ENCODE measurements at places on chromosomes 12 and 14.

DNA sequence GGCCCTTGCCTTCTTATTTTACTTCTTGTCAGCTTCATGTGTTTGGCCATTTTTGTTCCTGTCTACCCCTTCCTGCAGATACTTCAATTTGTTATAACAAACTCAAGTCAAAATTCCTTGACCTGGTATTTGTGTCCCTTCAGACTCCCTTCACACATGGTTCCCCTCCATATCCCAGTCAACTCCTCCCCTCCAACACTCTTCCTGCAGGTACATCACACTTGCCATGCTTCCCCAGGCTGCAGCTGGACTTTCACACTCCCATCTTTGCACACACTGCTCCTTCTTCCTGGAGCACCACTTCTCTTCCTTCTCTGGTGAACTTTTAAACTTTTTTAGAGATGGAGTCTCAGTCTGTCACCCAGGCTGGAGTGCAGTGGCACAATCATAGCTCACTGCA is 18.9 kb upstream of the FIGNL2 start:
- no peak for DNase-seq

DNA sequence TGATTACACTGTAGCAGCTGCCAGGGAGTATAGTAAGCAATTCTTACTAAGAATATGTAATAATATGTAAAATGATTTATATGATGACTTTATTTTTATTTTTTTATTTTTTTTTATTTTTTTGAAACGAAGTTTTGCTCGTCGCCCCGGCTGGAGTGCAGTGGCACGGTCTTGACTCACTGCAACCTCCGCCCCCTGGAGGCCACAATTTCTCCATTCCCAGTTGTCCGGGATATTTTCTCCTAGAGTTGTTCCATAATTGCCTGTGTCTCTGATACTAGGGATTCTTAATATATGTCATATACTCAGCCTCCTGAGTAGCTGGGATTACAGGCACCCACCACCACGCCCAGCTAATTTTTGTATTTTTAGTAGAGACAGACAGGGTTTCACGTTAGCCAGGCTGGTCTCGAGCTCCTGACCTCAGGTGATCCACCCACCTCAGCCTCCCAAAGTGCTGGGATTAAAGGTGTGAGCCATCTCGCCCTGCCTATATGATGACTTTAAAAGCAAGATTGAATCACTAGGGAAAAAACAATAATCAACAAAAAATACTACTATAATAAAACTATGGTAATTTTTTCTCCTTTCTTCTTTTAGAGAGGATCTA is 12.2 kb upstream of the ITPR2 start:
- DNase-seq: peak; percentile 61

DNA sequence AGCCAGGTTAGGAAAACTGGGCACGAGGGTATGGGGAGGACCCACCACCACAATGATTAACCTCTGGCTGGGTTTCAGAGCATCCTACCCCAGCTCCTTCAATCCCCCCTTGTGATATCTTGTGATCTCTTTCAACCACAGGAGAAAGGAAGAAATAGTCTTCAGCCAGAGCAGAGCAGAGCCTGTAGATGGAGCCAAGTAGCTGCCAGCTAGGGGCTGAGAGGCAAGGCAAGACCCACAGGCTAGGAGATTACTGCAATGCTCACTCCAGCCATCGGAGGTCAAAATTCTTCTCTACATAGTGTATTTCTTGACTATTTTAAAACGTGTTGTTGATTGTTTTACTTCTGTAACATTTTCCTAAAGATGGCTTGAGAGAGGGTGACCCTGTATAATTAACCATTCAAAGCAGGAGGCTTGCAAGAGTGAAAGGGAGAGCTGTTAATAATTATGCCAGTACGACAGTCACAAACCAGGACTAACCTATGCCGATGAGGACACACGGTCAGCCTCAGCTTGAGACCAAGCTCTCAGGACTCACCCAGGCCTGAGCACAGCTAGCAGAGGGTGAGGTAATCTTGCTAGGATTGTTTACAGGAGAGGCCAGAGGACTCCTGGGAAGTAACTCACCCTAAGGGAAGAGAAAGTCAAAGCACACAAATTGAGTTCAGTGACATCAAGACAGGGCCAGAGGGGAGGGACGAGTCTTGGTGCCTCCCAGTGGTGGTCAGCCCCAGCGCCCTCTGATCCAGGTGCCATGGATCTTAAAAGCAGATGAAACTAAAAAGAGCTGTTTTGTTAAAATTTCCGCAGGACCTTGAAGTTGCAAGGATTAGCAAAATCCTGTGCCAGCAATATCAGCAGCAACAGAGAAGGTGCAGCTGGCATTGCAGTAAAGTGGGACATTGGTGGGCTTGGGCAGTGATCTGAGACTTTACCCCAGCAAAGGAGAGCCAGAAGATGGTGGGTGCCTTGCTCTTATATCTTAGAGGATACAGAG is 29.8 kb upstream of the CDKN3 start:
- peak; percentile 43 for DNase-seq

DNA sequence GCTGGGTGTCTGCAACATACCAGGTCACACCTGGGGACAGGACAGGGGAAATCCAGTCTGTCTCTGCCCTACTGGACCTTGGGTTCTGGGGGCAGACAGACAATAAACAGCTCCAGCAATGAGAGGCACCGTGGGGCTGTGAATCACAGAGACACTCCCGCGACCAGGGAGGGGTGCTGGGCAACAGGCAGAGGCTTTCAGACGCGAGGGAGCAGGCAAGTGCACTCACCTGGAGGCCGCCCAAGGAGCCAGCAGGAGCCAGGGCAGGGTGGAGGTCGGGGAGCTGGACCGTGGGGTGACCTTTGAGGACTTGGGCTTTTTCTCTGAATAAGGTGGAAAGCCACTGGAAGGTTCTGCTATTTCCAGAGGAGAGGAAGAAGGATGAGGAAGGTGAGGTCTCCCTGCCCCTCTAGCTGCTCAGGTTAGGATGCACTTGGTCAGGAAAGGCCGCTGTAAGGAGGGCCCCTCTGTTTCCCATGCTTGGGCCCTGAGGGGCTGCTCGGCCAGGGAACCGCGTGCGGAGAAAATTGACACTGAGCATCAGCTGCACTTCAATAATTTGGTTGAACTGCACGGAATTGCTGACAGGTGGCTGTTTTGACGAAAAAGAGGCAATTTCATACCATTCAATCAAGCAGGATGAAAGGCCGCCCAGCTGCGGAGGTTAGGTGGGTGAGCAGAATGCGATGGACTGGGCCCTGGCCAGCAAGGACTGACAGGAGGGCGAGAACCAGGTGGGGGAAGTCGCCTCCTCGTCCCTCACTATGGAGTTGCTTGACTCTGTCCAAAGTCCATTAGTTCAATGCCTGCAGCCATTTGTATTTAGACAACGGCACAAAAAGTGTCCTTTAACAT is 42.2 kb downstream of the JAG2 start:
- no peak for DNase-seq

DNA sequence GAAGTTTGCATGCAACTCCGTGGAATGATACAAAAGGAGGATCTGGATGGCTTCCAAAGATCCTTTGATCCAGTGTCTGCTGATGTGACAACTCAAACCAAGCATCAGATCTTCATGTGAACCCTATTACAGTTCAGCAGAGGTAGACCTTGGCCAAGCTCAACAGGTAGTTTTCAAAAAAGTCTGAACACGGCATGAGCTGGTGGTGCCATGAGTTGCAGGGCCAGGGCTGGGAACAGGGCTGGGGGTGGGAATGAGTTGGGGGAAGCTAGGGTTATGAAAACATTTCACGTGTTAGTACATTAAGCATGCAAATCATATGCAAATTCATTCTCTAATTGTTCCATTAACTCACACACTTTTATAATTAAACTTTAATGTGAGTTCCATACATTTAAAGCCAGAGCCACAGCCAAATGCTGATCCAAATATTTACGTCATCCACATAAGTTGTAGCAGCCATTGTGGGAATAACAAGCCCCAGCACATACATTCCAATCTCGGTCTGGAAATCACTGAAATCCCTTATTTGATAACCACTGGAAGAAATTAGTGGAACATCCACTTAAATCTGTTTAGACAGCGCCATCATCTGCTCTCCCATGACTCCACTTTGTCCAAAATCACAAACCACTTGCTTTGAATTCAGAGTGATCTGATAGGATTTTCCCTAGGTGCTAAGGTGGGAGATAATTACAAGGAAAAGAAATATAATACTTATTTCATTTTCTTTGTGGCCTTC is 158.5 kb downstream of the APAF1 start:
- no peak for DNase-seq

GRCh38 chr12:26510354-26510674 is 314.9 kb downstream of the SSPN start:
- no peak for DNase-seq

DNA sequence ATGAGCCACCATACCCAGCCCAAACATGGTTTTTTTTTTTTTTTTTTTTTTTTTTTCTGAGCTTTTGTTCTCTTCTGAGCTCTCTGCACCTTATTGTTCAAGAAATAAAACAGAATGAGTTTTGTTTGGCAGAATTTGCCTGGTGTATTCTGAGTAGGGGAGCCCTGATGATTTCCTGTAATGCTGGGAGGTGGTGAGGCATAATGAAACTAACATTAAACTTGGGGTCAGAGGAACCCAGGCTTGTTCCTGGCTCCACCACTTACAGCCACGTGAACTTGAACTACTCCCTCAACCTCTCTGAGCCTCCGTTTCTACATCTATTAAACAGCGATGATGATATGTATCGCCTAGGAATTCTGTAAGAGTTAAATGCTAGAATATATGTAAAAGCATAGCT is 276.3 kb upstream of the CRY1 start:
- peak; percentile 54 for DNase-seq

DNA sequence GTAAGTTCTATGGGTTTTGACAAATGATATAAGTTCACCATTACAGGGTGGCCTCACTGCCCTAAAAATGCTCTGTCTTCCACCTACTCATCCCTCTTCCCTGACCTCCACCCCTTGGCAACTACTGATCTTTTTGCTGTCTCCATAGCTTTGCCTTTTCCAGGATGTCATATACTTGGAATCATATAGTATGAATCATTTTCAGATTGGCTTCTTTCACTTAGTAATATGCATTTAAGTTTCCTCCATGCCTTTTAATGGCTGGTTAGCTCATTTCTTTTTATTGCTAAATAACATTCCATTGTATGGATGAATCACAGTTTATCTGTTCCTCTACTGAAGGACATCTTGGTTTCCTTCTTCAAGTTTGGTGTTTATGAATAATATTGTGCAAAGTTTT is 14.0 kb upstream of the PEX5 start:
- no peak for DNase-seq

DNA sequence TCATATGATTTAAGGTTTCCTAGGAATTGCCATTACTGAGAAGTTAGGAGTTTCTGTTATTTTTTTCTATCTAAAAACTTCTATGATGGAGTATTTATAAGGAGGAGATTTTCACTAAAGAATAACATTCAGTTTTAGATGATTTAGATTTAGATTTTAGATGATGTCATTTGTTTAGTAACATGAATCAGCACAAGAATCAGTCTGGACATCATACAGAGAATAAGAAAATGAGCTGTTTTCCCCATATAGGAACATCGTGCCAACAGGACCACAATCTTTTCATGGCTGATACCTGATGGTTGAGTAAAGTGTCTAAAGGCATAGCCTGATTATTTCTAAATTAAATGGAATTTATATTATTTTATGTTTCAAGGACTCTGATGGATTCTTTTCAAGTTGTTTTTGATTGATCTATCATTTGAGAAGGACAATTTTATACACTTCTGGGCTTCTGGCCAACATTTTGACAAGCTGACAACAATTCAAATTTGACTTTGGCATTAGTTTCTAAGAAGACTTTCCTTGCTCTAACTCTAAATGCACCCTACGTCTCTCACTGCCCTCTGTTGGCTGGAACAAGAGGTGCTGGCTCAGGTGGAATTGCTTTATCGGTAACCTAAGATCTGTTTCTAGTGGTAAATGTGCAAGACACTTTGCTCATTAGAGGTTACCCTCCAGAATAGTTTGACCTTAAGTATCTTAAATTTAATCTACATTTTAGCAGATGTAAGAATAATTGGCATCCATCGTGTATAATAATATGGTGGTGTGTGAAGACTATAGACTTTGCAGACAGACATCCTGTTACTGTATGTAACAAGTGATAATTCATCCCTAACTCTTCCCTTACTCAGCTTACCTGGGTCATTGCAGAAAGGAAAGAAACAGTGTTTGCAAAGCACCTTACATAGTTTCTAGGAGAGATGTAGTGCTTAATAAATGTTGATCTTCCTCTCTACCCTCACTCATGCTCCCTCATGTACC is 42.8 kb upstream of the CPSF6 start:
- DNase-seq: no peak

DNA sequence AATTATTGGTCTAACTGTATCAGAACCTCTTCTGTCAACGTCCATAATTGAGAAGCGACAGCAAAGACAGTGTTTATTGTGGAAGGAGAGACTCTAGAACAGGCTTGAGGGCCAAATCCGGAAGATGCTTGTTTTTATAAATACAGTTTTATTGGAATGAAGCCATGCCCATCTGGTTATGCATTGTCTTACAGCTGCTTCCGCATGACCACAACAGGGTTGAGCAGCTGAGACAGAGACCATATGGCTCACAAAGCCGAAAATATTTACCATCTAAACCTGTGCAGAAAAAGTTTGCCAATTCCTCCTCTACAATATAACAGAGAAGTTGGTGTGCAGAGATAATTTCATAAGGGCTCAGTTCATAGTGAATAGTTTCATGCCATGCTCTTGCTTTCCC is 24.5 kb downstream of the PRKAB1 start:
- DNase-seq: no peak

DNA sequence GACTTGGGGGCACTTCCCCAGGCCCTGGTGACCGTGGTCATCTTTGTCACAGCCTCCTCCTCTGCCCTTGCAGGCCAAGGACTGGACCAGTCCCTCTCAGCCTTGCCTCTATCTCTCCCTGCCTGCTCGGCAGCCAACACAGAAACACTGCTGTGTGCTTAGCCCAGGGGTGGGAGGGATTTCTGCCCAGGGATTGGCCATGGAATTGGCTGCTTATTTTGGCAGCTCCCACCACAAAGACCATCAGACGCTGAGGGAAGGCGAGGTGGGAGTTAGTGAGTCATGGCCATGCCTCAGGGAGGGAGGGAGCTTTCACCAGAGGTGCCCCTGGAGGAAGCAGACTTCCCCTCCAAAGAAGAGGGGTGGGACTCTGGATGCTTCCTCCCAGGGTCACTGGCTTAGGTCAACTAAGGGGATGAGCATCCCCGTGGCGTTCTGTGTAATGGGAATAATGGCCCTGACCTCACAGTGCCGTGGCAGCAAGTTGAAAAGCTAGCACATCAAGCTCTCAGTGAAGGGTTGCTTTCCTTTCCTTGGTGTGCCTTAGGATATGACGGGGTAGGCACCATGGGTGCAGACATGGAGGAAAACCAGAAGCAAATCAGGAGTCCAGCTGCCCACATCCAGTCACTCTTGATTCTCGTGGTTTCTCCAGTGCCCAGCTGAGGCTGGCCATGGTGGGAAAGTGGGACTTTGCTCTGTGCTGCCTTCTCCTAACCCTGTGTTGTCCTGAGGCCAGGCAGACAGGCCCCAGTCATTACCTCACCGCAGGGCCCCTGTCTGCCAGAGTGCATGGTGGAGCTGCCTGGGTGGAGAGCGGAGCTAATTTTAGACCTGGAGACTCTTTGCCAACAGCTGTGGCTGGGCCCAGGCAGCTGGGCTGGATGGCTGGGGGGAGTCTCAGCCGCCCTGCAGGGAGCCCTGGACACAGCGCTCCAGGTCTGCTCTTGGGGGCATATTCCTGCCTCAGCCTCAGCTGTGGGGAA is 21.4 kb downstream of the B4GALNT3 start:
- DNase-seq: no peak

- DNase-seq: no peak
Observed at GRCh38 chr12:47158792-47159191, 79.0 kb upstream of the AMIGO2 start.

- DNase-seq: no peak
Observed at GRCh38 chr12:109192358-109192757, 76.0 kb downstream of the ACACB start.

- no peak for DNase-seq
Observed at GRCh38 chr12:102535306-102535705, 54.9 kb upstream of the IGF1 start.

- DNase-seq: no peak
Observed at GRCh38 chr12:82412246-82412645, 53.9 kb downstream of the METTL25 start.

Measured in CD4-positive, alpha-beta T cell treated with Interleukin-17A for 4 hours (primary cell).